ENCODE measurements at places on chromosomes 1 and 21.

- no peak for DNase-seq
These were observed 75.8 kb downstream of the ARHGEF16 start for GRCh38 chr1:3530086-3530925.

- DNase-seq = peak; percentile 32
These were observed 801 bp downstream of the TRAF5 start for GRCh38 chr1:211327346-211327921.

- DNase-seq = no peak
These were observed 11.7 kb downstream of the PPIH start for GRCh38 chr1:42669936-42670335.

- no peak for DNase-seq
These were observed 987.9 kb downstream of the ADGRL2 start for GRCh38 chr1:82788660-82789059.

DNA sequence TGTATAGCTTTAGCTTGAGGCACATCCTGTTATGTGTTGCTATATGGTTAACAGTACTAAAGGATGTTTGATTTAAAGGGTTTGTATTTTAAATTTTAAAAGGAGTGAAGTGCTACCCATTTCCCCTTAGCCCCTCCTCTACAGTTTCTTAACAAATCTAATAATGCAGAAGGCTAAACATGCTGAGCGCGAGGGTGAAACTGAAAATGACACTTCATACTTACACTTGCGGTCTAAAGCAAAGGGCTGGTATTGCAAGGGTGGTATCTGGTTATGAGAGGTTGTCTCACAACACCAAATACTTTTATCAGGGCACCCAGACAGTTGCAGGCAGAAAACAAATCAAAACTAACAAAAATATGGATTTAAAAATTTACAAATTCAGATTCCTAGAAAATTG lies 172.3 kb downstream of the SIPA1L2 start:
- DNase-seq = peak; percentile 45

DNA sequence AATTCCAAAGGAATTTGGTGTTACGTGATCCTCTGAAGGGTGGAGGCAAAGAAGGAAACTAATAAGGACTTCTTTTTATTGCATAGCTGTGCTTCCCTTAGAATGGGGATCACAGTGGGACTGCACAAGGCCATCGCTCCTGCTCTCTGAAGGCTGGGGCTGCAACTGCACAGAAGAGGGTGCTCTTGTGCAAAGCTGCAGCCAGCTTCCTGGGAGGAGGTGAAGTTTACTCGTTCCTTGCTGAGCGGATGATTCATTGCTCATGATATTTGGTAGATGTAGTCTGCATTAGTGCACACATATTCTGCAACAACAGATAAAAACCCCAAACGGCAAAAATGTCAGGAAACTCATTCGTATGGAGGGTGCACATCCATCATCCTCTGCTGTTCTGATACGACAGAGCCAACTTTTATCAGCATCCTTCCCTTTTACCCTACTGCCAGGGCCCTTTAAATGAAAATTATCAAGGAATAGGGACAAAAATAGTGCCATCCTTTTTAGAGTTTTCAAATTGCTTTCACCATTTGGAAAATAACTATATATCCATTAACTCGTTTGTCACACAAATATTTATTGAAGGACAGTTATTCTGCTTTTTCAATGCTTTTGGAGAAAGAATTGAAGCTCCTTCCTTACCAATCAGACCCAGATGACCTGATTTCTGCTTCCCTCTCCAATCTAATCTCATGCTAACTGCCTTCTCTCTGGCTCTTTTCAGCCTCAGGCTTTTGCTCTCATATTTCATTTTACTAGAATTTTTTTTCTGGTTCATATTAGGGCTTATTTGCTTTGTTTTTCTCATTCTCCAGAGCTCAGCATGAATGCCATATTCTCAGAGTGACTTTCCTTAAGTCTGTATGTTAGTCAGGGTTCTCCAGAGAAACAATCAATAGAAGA lies 263.6 kb downstream of the DUSP10 start:
- peak; percentile 58 for DNase-seq

- DNase-seq = no peak
These were observed 270.7 kb upstream of the CSF3R start for GRCh38 chr1:36753451-36753850.

GRCh38 chr1:35646043-35646442 lies 4.7 kb upstream of the PSMB2 start:
- DNase-seq = no peak

DNA sequence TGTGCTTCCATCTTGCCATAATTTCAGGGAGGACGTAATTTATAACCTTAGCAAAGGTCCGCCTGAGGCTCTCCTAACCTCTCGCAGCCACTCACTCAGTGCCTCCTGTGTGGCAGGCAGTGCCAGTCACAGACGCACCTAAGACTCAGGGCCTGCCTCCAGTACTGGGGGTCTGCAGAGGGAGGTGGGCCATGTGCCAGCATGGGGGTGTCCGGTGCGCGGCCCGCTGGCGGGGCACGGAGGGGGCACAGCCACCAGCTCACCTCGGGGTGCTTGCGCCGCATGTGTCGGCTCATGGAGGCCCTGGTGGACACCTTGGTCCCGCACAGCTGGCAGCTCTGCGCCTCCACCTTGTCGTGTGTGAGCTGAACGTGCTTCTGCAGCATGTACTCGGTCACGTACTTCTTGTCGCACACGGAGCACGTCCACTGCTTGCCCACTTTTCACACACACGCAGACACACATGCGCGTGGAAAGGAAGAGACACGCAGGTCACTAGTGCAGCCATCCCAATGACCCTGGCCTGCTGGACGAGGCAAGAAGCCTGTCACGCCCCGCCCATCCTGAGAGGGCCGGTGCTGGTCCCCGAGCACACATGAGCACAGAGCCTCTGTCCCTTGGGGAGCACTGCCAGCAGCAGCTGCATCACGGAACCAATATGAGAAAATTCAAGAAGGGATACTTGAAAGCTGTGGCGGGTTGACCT lies 43.2 kb upstream of the RIPK4 start:
- DNase-seq = no peak

- DNase-seq = no peak
These were observed 12.8 kb downstream of the TNNI3K start for GRCh38 chr1:74247881-74248528.

DNA sequence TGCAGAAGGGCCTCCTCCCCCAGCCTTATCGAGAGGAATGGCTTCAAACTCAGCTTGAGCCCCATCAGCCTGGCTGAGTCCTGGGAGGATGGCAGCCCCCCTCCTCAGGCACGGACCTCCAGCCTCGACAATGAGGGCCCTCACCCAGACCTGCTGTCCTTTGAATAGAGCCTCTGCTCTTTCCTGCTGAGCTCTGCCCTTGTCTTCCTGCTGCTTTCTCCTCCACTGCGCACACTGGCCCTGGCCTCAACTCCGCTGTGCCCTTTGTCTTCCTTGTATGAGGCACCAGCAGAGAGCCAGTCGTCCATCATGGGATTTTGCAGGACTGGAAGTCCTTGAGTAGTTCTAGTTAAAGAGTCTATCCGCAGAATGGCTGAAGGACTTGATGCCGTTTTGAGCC lies 2.0 kb downstream of the C1orf226 start:
- no peak for DNase-seq

DNA sequence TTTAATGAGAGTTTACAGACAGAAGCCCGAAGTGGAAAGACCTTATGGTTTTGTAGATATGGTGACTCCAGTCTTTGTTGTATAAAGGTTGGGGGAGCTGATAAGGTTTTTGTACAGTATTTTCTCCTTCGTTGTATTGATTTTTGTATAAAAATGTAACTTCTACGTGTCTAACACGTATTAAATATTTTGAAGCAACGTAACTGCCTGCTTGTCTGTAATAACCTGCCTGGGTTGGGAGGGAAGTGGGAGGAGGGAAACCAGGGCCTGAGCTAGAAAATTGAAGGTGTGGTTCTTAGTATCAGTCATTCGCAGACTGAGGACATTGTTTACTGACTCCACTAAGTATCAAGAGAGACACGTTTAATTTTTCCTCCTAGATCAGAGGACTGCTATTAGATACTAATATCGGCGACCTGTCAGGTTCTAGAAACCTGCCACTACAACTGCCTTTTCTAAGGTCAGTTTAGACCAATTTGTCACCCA lies 2.2 kb downstream of the IER5 start:
- peak; percentile 74 for DNase-seq

DNA sequence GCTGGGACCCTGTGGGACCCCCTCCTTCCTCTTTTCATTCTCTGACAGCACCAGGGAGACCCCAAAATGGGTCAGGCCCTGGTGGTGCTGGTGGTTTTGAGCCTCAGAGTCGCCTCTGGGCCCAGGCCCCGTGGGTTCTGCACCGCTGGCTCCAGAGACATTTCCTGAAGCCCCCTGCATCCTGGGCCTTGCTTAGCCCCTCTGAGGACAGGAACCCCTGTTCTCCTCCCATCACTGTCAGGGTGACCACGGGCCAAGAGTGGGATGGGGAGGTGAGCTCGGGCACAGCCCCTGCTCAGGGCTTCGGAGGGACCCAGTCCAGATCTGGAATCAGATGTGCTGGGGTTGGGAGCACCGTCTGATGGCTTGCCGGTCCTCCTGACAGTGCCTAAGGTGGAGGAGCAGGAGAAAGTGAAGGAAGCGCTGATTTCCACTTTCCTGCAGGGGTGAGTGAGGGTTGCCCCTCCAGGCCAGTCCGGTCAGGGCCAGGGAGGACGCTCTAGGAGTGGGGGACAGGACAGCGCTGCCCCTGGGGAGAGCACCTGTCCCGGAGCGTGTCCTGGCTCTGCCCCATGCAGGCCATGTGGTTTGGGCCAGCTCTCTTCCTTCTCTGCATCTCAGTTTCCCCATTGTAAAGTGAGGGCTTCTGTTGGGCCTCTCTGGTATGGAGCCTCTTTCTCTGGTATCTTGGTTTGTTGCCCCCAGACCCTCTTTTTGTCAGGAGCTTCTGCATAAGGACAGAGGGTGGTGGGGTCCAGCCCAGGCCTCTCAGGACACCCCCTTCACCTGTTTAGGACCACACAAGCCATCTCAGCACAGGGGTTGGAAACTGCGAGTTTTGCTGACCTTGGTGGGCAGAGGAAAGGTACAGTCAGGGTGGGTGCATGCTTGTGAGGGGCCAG lies 71.0 kb downstream of the TRIM11 start:
- DNase-seq = no peak

- peak; percentile 19 for DNase-seq
These were observed 14.8 kb upstream of the ZNF669 start for GRCh38 chr1:247118946-247119446.

DNA sequence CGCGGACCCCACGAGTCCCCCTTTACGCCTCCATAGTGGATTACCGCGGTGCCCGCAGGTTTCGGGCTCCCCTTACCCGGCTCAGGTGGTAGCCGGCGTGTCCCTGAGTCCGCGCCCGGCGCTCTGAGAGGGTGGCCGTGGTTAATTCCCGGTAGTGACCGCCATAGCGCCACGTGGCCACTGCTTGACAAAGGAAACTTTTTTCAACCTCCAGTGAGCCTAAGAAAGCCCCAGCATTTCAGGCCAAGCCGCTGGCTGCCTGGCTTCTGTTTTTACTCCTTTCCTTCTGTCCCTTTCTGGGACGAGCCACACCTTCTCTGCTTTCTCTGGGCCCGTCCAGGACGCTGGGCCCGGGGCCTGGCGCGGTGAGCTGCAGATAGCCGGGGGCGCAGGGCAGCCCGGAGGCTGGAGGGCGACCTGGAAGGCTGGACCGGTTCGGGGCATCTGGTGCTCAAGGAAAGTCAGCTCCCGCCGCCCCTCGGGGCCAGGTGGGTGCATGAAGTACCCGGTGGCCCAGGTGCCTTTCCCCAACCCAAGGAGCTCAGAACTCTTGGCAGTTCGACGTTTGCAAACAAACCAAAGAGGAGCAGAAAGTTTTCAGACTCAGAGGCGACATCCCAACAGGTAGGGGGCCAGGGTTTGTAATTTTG lies 540 bp upstream of the C1orf198 start:
- DNase-seq = no peak

DNA sequence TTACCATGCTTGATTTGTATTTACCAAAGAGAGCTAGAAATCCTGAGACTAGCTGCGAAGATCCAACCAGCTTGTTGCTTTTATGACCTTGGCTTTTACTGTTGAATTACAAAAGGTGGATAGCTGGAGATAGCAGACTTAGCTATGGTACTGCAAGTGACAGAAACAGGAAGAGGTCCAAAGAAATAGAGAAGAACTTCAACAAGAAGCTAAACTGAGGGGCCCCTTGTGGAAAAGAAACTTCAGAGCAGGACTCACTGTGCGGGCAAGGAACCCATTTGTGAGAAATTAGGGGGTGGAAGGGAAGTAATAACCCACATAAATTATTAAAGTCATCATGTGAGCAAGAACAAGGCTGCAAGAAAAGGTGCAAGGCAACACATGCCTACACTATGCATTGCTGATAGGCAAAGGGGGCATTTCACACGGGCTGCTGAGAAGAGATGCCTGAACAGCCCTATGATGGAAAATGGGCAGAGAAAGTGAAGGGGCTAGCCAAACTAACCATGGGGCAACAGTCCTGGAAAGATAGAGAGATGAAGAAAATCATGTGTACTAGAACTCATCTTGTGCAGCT lies 116.6 kb upstream of the PRDX6 start:
- DNase-seq = no peak

- DNase-seq = peak; percentile 18
These were observed 7.8 kb downstream of the F11R start for GRCh38 chr1:161013131-161013487.

DNA sequence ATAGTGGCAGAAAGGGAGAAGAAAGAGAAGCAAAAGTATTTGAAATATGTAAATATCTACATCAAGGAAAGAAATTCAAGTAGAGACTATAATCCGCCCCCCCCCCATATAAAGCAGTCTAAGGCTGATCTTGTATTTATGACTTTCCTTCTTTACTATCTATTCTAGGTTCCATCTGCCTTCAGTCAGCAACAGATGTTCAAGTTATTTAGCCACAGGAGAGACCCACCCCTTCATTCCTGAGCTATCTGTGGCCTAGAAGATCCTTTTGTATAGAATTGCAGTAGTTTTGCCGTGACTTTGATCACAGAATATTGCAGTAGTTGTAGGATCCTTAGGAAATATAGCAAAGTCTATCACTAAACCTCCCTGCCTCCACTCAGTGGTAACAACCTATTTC lies 10.7 kb upstream of the BSDC1 start:
- no peak for DNase-seq
